A549 treated with AZD2906 at 1 μM for 4 hours (cell line): ENCODE measurements at places on chromosomes 3 and 15. TPM values are rescaled to one million over a fixed set of nuclear protein-coding genes. Genes with fewer than 3 reads are reported as not detected.

Gene C3orf85
- not detected in 5 replicates for total RNA-seq

Gene NR2E3
- total RNA-seq: 0.16 to 0.34 TPM (median 0.21 TPM) in 5 replicates

Gene PIGBOS1
- total RNA-seq: 22.3 to 30.5 TPM (median 26.8 TPM) in 5 replicates

Gene C15orf61
- 2.0 to 4.4 TPM (median 4.0 TPM) in 5 replicates for total RNA-seq

Gene ERICH6
- total RNA-seq: 0.10 TPM in 1 of 5 replicates, not detected in the others

Gene BMF
- total RNA-seq: 1.4 to 2.4 TPM (median 1.8 TPM) in 5 replicates

Gene MED12L
- 0.32 to 0.90 TPM (median 0.42 TPM) in 5 replicates for total RNA-seq

Gene FBLN2
- total RNA-seq: 1.7 to 3.0 TPM (median 2.4 TPM) in 5 replicates

Gene GOLGA6A
- 0.07 to 0.15 TPM (median 0.11 TPM) in 5 replicates for total RNA-seq

Gene U2SURP
- 64.0 to 109 TPM (median 76.4 TPM) in 5 replicates for total RNA-seq

Gene STOML1
- 10.2 to 14.1 TPM (median 11.9 TPM) in 5 replicates for total RNA-seq

Gene FETUB
- total RNA-seq: 0.08 to 0.34 TPM (median 0.15 TPM) in 5 replicates
